ENCODE measurements at places on chromosomes 12 and 14. TPM values are rescaled to one million over a fixed set of nuclear protein-coding genes. Genes with fewer than 3 reads are reported as not detected.
A peak's percentile ranks its signal among the peaks of the same experiment; 100 is the strongest.

DNA sequence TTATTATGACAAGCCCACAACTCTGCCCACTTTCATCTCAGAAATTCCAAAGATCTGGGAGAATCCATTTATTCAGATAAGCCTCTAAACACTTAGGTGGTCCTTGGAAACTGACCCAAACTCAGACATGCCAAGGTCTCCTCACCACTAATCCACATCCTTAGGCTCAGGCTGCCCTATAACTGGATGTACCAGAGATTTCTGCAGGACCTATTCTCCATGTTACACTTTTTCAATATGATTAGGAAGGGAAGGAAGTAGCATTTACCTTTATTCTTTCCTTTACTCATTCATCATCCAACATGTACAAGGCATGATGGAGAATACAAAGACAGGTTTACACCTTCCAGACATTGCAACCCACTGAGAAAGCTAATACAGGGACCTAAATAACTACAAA lies 145.9 kb upstream of the BMP4 start:
- no peaks in the 10 kb centered on the region for H3K27me3 ChIP-seq
- no peak overlapping the region for H3K27ac ChIP-seq
- H3K4me3 ChIP-seq: no peak overlapping the region
- no peaks in the 10 kb centered on the region for H3K4me1 ChIP-seq
- no peaks in the 10 kb centered on the region for H3K36me3 ChIP-seq
- DNase-seq: no peak

Gene LTBP2
- 0.37 TPM for total RNA-seq

DNA sequence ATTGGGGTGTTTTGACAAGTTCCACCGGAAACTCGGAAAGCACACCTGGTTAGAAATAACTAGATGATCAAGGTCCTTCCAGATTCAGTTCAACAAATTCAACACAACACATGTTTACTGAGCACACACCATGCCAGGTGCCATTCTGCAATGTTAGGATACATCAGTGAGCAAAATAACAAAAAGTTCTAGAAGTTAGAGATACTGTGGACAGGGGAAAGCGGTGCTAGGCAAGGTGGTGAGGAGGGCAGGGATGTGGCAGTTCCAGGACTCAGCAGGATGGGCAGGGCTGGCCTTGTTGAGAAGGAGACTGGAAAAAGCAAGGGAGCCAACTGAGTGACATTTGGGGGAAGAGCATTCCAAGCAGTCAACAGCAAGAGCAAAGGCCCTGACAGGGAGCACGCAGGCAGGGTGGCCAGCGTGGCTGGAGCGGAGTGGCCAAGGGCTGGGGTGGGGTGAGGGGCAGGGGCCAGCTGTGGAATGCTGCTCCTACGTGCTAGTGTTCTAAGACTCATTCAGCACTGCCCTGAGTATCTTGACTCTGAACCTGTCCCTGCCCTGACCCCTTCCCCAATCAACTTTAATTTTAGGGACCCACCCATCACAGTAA lies 19.4 kb upstream of the FAIM2 start:
- no peak overlapping the region for H3K27ac ChIP-seq
- H3K4me3 ChIP-seq: no peak overlapping the region
- H3K36me3 ChIP-seq: no peaks in the 10 kb centered on the region
- no peaks in the 10 kb centered on the region for H3K4me1 ChIP-seq
- no peak for DNase-seq

Gene CLEC9A
- not detected for total RNA-seq

DNA sequence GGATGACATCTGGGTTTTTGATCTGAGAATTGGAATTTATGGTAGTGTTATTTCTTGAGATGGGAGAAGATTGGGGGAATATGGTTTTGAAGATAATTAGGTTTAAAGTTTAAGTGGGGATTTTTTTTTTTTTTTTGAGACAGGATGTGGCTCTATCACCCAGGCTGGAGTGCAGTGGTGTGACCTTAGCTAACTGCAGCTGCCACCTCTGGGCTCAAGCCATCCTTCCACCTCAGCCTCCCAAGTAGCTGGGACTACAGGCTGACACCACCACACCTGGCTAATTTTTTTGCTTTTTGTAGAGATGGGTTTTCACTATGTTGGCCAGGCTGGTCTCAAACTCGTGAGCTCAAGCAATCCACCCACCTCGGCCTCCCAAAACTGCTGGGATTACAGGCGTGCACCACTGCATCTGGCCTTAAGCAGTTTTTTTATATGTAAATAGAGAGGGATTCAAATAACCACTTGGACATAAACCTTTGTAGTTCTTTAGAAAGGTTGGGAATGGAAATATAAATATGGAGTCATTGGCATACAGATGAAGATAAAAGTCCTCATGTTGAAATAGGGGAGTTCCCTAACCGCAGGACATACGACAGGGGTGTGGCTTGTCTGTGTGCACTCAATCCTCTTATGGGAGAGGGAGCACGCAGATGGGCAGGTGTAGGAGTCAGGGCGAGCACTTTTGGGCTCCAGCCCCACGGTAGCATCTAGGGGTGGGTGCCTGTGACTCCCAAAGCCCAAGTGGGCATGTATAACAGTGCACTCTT lies 4.7 kb downstream of the LIN52 start:
- peak overlapping the region; percentile 45 for H3K27ac ChIP-seq
- peaks cover 9% of the 10 kb centered on the region for H3K36me3 ChIP-seq
- H3K4me1 ChIP-seq: peaks cover 22% of the 10 kb centered on the region
- no peak overlapping the region for H3K4me3 ChIP-seq
- DNase-seq: peak; percentile 12

Gene RTL1
- not detected for total RNA-seq

- H3K4me3 ChIP-seq: no peak overlapping the region
- no peak overlapping the region for H3K27ac ChIP-seq
- H3K36me3 ChIP-seq: no peaks in the 10 kb centered on the region
- no peaks in the 10 kb centered on the region for H3K4me1 ChIP-seq
- DNase-seq: no peak
Observed at GRCh38 chr14:53569446-53569845, 387.2 kb downstream of the BMP4 start.

DNA sequence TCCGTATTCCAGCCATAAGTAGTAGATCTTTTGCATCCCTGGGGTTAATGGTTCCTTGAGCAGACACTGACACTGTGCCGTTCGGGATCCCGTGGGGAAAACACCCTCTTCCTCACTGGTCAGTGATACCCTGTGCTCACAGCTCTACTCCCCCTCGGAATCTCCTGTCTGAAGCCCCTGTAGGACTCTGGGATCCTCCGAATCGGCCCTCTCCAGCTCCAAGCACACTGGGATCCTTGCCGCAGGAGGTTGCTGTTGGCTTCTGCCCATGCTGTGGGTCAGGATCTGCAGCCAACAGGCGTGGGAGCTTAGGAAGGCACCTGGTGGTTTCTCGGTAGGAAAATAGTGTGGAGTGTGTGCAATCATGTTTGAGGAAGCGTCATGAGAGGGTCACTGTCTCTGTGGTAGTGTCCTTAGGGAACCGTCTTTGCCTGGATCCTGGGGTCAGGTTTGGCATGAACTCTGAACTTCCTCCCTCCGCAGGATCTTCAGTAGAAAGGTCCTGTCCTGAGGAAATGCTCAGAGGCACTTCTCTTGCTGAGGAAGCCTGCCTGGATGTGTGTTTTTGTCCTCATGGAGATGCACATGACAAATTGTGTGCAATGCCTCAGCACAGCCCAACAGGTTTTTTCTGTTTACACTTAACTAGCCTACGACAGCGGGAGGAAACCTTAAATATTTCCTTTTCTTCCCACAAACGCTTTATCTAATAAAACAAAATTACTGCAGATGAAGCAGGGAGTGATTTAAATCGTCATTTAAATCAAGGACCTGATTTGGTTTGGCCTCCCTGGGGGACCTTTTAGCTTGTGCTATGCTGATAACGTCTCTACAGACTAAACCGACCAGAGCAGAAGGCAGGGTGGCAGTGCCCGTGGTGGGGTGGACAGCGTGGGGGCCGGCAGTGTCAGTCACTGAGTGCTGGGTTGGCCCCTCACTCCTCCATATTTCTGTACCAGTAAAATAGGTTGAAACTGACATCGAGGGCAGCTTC lies 18.7 kb downstream of the FBXL14 start:
- H3K4me1 ChIP-seq: no peaks in the 10 kb centered on the region
- no peak overlapping the region for H3K27ac ChIP-seq
- DNase-seq: no peak

- no peaks in the 10 kb centered on the region for H3K36me3 ChIP-seq
- H3K27me3 ChIP-seq: peaks cover 7% of the 10 kb centered on the region
- no peak overlapping the region for H3K27ac ChIP-seq
Observed at GRCh38 chr14:90201344-90201743, 55.0 kb upstream of the PSMC1 start.

Gene KLRK1
- not detected for total RNA-seq

GRCh38 chr14:103317251-103317650 lies 16.8 kb upstream of the EIF5 start:
- no peaks in the 10 kb centered on the region for H3K4me1 ChIP-seq
- H3K4me3 ChIP-seq: no peak overlapping the region
- no peak overlapping the region for H3K27ac ChIP-seq
- H3K27me3 ChIP-seq: peaks cover 9% of the 10 kb centered on the region
- no peak for DNase-seq

GRCh38 chr14:49315570-49315969 lies 270.6 kb downstream of the RPS29 start:
- no peak overlapping the region for H3K4me3 ChIP-seq
- no peaks in the 10 kb centered on the region for H3K36me3 ChIP-seq
- H3K4me1 ChIP-seq: no peaks in the 10 kb centered on the region
- peaks cover 6% of the 10 kb centered on the region for H3K27me3 ChIP-seq

DNA sequence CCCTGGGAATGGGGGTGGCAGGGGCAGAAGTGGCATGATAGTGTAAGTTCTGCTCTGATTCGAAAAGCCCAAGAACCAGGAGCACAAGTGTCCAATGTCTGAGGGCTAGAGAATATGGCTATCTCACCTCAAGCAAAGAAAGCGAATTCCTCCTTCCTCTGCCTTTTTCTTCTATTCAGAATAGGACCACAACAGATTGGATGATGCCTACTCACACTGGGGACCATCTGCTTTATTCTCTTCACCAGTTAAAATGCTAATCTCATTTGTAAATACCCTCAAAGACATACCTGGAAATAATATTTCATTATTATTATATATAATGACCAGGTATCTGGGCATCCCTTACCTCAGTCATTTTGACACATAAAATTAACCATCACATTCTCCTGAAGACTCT lies 808.7 kb downstream of the NRXN3 start:
- H3K27me3 ChIP-seq: peaks cover 6% of the 10 kb centered on the region
- H3K27ac ChIP-seq: no peak overlapping the region
- H3K4me3 ChIP-seq: no peak overlapping the region

- no peaks in the 10 kb centered on the region for H3K36me3 ChIP-seq
- H3K27me3 ChIP-seq: peaks cover 11% of the 10 kb centered on the region
Observed at GRCh38 chr14:95290021-95290420, 29.7 kb downstream of the CLMN start.

Gene PPFIBP1
- 14.9 TPM for total RNA-seq

GRCh38 chr12:84840356-84840755 lies 72.2 kb downstream of the SLC6A15 start:
- H3K27me3 ChIP-seq: no peaks in the 10 kb centered on the region
- H3K4me1 ChIP-seq: peaks cover 13% of the 10 kb centered on the region
- no peak overlapping the region for H3K27ac ChIP-seq

Gene TAS2R13
- total RNA-seq: 0.27 TPM

Gene ARHGEF25
- 2.2 TPM for total RNA-seq

DNA sequence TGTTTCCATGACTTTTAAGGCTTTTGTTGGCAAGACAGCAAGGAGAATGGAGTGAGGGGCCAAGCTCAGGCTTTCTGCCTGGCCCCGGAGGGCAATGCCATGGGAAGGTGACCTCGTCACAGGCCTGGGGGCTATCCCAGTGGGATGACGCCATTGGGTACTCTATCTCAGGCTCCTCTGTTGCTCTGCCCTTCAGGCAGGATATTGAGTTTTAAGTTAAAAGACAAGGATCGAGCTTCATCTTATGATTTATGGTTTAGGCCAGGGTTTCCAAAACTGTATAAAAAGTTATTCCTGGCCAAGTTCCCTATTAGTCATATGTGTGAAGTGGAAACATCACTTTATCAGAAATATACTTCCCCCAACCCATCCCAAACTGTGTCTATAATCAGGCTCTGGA lies 127.7 kb downstream of the ZFP36L1 start:
- no peaks in the 10 kb centered on the region for H3K27me3 ChIP-seq
- peak overlapping the region; percentile 81 for H3K27ac ChIP-seq
- H3K36me3 ChIP-seq: no peaks in the 10 kb centered on the region
- DNase-seq: no peak

- DNase-seq: no peak
- no peaks in the 10 kb centered on the region for H3K4me1 ChIP-seq
- no peaks in the 10 kb centered on the region for H3K27me3 ChIP-seq
- H3K4me3 ChIP-seq: no peak overlapping the region
- no peak overlapping the region for H3K27ac ChIP-seq
Observed at GRCh38 chr12:39807043-39807442, 187.4 kb upstream of the ABCD2 start.

GRCh38 chr12:32062881-32063280 lies 43.8 kb upstream of the BICD1 start:
- H3K27ac ChIP-seq: no peak overlapping the region
- H3K4me3 ChIP-seq: no peak overlapping the region
- H3K27me3 ChIP-seq: no peaks in the 10 kb centered on the region
- no peak for DNase-seq
- H3K4me1 ChIP-seq: peaks cover 10% of the 10 kb centered on the region

GRCh38 chr12:40300490-40300889 lies 75.7 kb downstream of the LRRK2 start:
- H3K27ac ChIP-seq: no peak overlapping the region
- DNase-seq: no peak
- peaks cover 4% of the 10 kb centered on the region for H3K27me3 ChIP-seq
- H3K36me3 ChIP-seq: no peaks in the 10 kb centered on the region
- H3K4me3 ChIP-seq: no peak overlapping the region

Gene PIWIL1
- not detected for total RNA-seq

Gene KRT77
- total RNA-seq: not detected

- H3K36me3 ChIP-seq: no peaks in the 10 kb centered on the region
- H3K4me1 ChIP-seq: no peaks in the 10 kb centered on the region
- H3K27me3 ChIP-seq: no peaks in the 10 kb centered on the region
- no peak overlapping the region for H3K4me3 ChIP-seq
Observed at GRCh38 chr12:58873496-58873895, 46.8 kb downstream of the LRIG3 start.

DNA sequence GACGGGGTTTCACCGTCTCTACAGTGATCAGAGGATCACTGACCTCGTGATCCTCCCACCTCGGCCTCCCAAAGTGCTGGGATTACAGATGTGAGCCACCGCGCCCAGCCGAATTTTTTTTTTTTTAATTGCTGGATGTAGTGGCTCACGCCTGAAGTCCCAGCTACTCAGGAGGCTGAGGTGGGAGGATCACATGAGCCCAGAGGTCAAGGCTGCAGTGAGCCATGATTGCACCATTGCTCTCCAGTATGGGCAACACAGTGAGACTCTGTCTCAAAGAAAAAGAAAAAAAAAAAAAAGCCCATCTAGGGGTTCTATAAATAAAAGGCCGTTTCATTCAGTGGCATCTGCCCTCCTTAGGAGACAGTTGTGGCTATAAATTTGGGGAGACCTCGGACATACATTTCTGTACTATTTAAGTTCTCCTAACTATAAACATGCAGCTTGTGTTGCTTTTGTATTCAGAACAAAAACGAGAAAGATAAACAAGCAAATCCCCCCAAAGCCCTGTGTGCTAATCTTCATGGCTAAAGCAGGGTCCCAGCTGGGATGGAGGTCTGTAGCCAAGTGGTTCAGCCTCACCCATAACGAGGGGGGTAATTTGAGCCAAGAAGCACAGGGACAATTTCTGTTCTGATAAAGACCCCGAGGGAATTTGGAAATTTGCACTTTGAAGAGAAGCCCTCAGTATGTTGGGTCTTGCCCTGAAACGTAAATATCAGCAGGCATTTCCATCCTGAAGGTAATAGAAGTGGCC lies 35.0 kb upstream of the BCL7A start:
- no peak for DNase-seq
- no peak overlapping the region for H3K4me3 ChIP-seq
- H3K27ac ChIP-seq: no peak overlapping the region
- peaks cover 19% of the 10 kb centered on the region for H3K4me1 ChIP-seq
- H3K27me3 ChIP-seq: no peaks in the 10 kb centered on the region

Gene CLEC2A
- total RNA-seq: not detected

Measured in activated CD4-positive, alpha-beta T cell treated with anti-CD3 and anti-CD28 coated beads for 36 hours (primary cell).